GM23248 (cell line): ENCODE measurements at places on chromosomes 7 and 10. TPM values are rescaled to one million over a fixed set of nuclear protein-coding genes. Genes with fewer than 3 reads are reported as not detected.
A peak's percentile ranks its signal among the peaks of the same experiment; 100 is the strongest.

- DNase-seq, result no peak
Observed at GRCh38 chr7:110397927-110398660, 692.8 kb upstream of the LRRN3 start.

GRCh38 chr10:30576641-30577040 lies 52.9 kb downstream of the LYZL2 start:
- no peak for DNase-seq

DNA sequence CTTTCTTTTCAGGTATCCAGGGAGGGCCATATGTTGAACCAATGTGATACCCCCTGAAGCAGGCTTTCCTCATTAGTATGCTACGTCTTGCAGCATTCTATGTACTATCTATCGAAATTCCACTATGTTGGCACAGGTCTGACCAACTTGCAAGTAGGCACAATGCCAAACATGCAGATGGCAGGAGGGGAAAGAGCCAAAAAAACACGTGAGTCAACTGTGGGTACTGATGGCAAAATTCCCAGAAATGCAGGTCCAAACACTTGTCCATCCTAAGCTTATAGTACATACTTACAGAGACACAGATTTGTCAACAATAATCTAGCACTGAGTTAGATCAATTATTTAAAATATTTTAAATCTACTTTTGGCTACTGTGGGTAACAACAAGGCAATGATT lies 394.9 kb downstream of the DGKB start:
- DNase-seq, result peak; percentile 27

DNA sequence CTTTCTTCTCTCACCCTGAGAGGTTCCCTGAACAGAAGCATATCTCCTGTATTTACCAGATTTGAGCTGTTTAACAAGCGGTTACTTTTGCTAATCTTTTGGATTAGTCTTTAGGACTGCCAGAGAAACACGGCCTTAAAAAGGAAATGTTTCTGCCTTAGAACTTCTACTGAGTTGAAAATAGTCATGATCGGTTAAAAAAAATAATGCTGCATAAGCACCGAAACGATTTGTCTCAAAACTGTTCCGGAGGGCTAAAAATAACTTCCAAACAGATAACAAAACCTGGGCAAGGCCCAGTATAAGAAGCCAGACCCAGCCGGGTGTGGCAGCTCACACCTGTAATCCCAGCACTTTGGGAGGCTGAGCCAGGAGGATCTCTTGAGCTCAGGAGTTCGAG lies 43.3 kb upstream of the CYTH3 start:
- DNase-seq, result no peak

DNA sequence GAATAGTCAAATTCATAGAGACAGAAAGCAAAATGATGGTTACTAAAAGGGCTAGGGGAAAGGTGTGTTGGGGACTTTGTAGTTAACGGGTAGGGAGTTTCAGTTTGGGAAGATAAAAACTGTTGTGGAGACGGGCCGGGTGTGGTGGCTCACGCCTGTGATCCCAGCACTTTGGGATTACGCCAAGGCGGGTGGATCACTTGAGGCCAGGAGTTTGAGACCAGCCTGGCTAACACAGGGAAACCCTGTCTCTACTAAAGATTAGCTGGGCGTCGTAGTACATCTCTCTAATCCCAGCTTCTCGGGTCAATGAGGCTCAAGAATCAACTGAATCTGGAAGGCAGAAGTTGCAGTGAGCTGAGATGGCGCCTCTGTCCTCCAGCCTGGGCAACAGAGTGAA lies 30.8 kb downstream of the KPNA7 start:
- no peak for DNase-seq

DNA sequence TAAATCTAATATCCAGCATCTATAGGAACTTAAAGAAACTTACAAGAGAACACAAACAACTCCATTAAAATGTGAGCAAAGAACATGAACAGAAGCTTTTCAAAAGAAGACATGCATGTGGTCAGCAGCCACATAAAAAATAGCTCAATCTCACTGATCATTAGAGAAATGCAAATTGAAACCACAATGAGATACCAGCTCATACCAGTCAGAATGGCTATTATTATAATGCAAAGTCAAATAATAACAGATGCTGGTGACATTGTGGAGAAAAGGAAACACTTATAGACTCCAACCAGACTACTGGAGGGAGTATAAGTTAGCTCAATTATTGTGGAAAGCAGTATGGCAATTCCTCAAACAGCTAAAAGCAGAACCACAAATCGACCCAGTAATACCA lies 1314.5 kb downstream of the XPNPEP1 start:
- DNase-seq, result no peak

- peak; percentile 96 for DNase-seq
Observed at GRCh38 chr7:28358423-28358868, 53.9 kb upstream of the CREB5 start.

- DNase-seq, result no peak
Observed at GRCh38 chr7:159006610-159007130, 138.0 kb downstream of the VIPR2 start.

OPALIN gene
- total RNA-seq, result not detected in 2 replicates

ITPRID1 gene
- total RNA-seq, result not detected in 2 replicates

PLXNA4 gene
- total RNA-seq, result 0.32 and 0.89 TPM in 2 replicates

KLF14 gene
- total RNA-seq, result 0.11 TPM in 1 of 2 replicates, not detected in the other

LMTK2 gene
- total RNA-seq, result 4.6 and 6.4 TPM in 2 replicates

AVPI1 gene
- total RNA-seq, result 13.4 and 33.8 TPM in 2 replicates

OR2A25 gene
- total RNA-seq, result not detected in 2 replicates

PRSS37 gene
- total RNA-seq, result not detected in 2 replicates

NODAL gene
- not detected in 2 replicates for total RNA-seq
